ENCODE measurements at places on chromosomes 3 and 15.

- no peak for DNase-seq
These were observed 80.8 kb downstream of the MOBP start for GRCh38 chr3:39548282-39548681.

DNA sequence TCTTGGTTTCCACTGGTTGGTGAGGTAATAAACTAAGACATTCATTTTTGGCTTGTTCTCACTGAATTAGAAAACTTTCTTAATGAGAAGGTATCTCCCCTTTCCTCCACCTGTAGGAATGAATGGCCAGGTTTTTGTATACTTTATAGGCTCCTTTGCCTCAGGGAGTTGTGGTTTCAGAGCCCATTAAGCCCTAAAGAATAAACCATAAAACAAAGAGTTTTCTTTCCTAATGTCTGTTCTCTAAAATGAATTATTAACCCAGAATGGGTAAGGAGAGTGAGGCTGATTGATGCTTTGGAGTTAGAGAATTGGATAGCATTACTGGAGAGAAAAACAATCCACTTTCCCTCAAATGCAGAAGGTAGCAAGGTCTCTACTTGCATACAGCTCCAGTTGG lies 67.6 kb downstream of the TIGIT start:
- DNase-seq = no peak

GRCh38 chr3:118810499-118811035 lies 224.1 kb downstream of the IGSF11 start:
- no peak for DNase-seq

DNA sequence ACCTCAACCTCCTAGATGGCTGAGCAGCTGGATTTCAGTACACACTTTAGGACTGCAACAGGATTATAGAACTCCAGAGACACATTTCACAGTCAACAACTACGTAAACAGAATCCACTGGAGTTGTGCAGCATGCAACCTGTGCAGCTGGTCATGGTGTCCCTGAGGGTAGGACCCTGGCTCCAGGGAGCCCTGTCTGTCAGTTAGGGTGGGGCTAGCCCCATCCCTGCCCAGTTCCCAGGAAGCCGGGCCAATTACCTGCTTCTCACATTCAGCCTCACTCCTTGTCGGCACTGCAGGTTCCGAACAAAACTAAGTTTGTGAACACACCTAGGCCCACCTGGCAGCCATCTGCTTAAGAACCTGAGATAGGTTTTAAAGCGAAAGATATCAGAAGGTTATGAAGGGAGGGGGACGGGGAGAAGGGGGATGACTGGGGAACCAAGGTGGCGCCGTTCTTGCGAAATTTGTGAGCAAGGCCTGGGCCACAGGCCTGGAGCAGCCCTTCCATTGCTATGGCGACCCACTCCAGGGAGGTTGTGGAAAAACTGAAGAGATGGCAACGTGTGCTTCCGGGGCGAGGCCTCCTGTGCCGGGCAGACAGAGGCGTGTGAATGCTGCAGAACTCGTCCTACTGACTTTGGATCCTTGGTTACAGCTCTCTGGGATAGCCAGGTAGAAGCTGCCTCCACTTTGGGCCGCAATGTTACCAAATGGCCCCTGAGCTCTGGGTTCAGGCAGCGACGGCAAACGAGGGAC lies 25.3 kb downstream of the ACSBG1 start:
- no peak for DNase-seq

DNA sequence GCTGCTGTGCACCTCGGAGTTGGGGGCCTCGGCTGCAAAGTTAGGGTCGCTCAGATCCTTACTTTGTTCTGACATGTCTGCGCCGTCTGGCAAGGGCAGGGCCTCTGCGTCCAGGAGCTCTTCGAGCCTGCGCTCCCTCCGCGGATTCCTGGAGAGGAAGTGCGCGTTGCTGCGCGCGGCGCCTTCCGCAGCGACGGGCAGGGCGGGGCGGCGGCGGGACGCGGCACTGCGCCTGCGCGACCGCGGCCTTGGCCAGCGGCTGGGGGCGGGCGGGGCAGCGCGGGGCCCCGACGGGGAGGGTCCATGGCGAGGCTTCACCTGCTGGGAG lies at the start of gene NDN:
NDN (minus strand) TSS at position 163 of the 328 bp plus-strand sequence; CDS start at position 75, 88 bp downstream.
- peak; percentile 28 for DNase-seq

GRCh38 chr3:46908986-46909534 lies 31.5 kb downstream of the PTH1R start:
- no peak for DNase-seq

DNA sequence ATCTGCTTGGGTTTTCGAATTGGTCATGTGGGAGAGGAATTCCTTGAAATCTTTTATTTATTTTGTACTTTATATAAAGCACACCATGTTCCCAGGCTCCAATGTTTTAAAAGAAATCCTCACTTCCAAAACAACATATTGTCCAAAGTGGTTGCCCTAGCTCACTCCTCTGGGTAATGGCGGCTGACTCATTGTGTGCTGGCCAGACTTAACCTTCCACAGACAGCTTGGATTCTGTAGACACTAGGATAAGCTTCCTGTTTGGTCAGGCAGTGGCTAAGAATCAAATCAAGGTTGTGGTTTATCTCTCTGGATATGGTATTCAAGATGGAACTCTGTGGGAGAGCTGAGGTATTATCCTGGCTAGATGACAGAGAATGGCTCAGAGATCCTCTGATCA lies 55.8 kb upstream of the FAM98B start:
- peak; percentile 94 for DNase-seq

Data from stromal cell of bone marrow (primary cell).